Stimulated activated CD4-positive, alpha-beta T cell treated with anti-CD3 and anti-CD28 coated beads, Interleukin-1b, Interleukin-23, amount 100 ng/mL, for 1 hour (primary cell): ENCODE measurements at places on chromosomes 2 and 18.

DNA sequence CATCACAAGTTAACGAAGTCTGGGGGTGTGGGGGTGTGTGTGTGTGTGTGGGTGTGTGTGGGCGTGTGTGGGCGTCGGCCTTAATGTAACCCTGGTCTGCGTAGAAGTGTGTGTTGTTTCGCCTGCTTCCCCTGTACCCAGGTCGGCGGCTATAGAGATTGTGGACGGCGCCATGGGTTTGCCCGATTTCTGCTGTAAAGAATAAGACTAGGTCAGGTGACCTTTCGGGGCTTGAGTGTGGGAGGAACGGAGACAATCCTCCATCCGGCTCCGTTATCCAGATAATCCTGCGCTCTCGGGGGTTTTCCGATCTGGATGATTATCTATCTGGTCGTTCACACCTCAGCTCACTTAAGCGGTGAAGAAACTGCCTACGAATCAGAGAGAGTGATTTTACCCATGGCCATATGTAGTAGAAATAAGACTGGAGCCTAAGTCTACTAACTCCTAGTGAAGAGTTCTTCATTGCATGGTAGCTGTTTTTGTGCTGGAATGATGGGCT, 543 bp downstream of the HADHB start:
- DNase-seq, result peak; percentile 35

- DNase-seq, result no peak
These were observed 150.2 kb upstream of the NFATC1 start for GRCh38 chr18:79245517-79246001.

- no peak for DNase-seq
These were observed 1390.5 kb upstream of the ZEB2 start for GRCh38 chr2:145910416-145910815.

GRCh38 chr2:126482582-126483464, 173.1 kb upstream of the GYPC start:
- no peak for DNase-seq

DNA sequence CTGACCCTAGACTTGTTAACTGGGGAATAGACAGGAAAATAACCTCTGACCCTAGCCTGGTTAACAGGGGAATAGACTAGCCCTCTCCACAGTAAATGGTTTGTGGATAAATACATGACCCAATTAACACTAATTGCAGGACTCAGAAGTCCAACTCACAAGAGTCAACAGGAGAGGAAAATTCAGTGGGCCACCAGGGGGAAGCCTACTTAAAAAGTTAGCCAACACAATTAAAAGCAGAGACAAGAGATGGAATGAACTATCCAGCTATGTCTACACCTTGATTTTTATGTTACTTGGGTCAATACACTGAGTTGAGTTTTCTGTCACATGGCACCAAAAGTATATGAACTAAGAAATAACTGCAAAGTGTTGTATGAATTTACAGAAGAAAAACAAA, 158.8 kb upstream of the SLC39A10 start:
- peak; percentile 29 for DNase-seq

DNA sequence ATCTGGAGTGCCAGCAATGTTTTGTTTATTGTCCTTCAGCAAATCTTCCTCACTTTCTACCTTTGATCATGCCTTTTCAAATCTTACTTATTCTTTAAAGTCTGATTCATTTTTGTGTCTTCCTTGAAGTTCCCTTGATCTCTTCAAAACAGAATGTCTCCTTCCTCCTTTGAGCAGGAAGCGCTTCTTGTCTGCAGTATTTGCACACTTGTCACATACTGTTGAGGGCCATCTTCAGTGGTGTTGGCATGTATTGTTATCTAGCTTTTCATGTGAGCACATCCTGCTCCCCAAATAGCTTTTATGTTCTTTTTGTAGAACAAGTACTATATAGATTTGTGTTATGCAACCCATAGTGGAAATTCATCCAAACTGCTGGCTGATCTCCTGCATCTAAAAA, 5.9 kb upstream of the CERS6 start:
- no peak for DNase-seq

- no peak for DNase-seq
These were observed 1.4 kb downstream of the ELP2 start for GRCh38 chr18:36130883-36131653.

- DNase-seq, result no peak
These were observed 102.8 kb upstream of the CYP1B1 start for GRCh38 chr2:38178556-38179419.

DNA sequence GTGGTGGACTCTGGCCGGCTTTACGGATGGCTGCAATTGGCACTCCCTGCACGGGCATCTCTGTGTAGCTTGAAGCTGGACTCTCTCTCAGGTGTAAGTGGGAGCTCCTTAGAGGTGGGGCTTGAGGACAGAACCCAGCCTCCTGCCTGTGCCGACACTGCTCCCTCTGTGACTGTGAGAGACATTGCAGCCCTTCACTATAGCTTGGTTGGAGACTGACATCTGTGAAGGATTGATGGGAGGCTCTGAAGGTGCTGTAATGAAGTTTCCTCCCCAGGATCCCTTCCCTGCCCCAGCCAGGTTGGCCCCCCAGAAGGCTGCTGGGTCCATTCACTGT, 166.7 kb downstream of the SH3RF3 start:
- no peak for DNase-seq

DNA sequence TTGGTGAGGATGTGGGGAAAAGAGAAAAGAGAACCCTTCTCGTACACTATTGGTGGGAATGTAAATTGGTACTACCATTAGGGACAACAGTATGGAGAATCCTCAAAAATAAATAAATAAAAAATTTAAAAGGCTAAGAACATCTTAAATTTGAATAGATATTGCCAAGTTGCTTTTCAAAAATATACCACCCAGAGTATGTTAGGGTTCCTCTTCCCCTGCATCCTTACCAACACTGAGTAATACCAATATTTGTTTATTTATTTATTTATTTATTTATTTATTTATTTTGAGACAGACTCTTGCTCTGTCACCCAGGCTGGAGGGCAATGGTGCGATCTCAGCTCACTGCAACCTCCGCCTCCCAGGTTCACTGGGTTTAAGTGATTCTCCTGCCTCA, 5.5 kb upstream of the NRBP1 start:
- DNase-seq, result no peak

DNA sequence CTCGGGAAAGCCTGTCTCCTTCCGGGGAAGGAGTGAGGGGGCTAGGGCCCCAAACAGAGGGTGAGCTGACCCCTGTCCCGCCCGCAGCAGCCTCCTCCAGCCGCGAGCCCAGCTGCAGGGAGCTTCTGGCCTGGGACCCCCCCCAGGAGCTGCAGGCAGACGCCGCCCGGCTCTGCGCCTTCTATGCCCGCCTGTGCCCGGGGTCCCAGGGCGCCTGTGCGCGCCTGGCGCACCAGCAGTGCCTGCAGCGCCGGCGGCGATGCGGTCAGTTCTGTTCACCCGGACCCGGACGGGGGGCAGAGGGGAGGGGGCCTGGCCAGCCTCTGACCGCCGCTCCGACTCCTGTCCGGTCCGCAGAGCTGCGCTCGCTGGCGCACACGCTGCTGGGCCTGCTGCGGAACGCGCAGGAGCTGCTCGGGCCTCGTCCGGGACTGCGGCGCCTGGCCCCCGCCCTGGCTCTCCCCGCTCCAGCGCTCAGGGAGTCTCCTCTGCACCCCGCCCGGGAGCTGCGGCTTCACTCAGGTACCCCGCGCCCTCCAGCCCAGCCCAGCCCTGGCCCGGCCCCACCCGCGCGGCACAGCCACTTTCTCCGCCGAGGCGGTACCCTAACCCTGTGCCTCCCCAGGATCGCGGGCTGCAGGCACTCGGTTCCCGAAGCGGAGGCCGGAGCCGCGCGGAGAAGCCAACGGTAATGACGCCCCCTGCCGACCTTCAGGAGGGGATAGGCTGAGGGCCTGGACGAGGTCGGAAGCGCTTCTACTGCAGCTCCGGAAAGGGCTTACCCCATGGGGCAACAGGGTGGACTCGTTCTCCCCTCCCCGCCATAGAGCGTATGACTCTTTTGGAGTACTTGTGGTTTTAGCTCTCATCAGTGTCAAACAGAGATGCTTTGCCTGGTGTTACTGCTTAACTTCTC, 2.0 kb upstream of the CHRND start:
- no peak for DNase-seq

DNA sequence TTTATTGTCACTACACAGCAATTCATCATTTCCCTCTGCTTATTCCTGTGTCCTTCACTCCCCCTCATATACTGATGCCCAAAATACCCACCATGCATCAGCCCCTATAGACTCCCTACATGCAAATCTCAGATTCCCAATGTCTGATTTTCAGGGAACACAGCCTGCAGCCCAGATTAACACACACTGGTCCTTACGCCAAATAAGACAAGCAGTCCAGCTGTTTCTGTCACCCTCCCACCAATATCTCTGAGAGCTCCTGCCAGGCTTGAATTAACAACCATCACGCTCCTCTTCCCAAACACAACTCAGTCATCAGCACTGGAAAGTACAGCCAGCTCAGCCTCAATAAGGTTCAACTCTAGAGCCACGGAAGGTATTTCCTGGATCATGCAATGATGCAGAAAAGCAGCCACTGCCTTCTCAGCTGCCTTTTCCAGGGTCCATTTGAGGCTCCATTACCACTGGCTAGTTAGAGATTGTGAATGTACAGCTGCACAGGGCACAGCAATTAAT, 39.0 kb upstream of the SLC35F5 start:
- DNase-seq, result no peak

GRCh38 chr18:10431680-10432079, 22.8 kb upstream of the APCDD1 start:
- DNase-seq, result no peak

- DNase-seq, result no peak
These were observed 541.2 kb upstream of the POU3F3 start for GRCh38 chr2:104312684-104313083.

DNA sequence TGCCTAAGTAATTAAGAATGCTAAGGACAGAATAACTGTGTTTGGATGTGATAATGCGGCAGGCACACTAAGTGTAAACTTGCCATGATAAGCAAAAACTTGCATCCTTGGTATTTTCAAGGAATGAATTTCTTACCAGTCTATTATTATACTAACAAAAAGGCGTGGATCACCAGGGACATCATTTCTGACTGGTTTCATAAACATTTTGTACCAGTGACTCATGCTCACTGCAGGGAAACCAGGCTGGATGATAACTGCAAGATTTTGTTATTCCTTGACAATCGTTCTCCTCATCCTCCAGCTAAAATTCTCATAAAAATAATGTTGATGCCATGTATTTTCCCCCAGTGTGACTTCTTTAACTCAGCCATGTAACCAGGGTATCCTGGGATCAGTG, 289.5 kb downstream of the CDCA7 start:
- DNase-seq, result no peak

DNA sequence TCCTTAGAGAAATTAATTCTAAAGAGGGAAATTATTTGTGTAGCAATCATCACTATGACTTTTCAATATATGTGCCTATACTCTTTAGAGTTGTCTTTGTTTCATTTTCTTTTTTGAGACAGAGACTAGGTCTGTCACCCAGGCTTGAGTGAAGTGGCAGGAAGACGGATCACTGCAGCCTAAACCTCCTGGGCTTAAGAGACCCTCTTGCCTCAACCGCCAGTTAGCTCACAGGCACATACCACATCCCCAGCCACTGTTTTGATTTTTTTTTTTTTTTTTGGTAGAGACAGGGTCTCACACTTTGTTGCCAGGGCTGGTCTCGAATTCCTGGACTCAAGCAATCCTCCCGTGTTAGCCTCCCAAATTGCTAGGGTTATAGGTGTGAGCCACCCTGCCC, 12.4 kb downstream of the YWHAQ start:
- DNase-seq, result no peak

DNA sequence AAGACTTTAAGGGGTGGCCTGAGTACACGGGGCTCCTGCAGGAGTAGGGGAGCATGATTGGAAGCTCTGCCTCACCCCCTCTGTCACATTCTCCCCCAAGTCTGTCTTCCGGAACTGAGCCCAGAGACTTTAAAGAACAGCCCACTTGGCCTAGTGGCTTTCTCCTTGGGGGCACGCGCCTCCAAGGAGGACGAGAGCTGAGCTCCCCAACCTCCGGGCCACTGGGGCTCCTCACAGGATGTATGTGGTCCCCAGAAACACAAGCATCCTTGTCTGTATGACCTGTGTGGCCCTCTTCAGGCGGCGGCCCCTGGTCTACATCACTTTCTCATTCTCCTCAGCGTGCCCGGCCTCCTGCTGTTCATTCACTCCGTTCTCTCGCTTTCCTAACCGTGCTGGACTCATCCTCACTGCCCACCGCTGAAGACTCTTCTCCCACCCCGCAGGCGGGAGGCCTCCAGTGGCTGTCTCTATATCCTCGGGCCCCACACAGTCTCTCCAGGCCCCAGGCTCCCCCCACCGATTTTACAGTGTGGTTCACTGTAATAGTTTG, 23.7 kb downstream of the KCNF1 start:
- no peak for DNase-seq

GRCh38 chr2:147456779-147457178, 388.1 kb upstream of the ACVR2A start:
- DNase-seq, result no peak

DNA sequence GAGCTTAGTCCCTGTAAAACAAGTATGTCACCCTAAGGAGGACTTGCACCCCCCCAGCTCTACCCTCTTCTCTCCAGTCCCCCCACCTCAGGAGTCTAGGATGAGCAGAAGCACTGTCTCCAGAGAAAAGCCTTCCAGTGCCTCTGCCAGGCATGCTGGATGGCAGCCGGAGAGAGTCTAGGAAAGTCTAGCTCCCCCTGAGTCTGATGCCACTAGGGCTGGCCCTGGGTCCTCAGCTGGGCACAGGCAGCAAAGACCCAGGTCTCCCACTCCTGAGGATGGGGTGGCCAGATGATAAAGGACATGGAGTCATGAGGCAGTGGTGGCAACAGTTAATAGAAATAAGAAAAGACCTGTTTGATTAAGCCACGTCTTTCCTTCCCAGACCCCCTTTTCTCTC, 225.6 kb downstream of the CYP26B1 start:
- DNase-seq, result no peak

DNA sequence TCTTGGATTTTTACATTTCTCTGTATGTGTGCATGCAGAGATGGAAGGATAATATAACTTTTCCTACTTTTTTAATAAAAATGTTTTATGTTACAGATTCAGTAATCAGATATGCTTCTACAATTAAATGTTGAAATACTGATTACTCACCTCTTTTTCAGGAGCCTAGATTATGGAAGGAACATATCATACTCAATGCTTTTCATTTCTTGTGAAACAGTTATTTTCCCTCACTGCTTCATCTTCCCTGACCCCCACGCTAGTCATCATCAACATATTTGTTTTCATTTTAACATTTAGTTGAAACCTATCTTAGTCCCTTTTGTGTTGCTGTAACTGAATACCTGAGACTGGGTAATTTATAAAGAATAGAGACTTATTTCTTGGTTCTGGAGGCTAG, 190.7 kb downstream of the WDR7 start:
- DNase-seq, result no peak

DNA sequence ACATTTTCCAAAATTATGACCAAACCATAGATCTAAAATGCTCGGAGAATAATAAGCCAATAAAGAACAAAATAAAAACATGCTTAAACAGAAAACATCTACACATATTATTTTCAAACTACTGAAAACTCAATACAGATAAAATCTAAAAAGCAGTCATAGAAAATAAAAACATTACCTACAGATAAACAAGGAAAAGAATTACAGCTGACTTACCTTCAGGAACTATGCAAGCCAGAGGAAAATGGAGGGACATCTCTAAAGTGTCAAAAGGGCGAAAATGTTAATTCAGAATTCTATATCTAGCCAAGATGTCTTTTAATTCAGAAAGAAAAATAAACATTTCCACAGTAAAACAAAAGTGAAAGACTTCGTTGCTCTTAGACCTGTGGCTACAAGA, 112.9 kb upstream of the GYPC start:
- no peak for DNase-seq

GRCh38 chr18:37403788-37404187, 161.8 kb downstream of the CELF4 start:
- DNase-seq, result no peak
